ENCODE measurements at places on chromosomes 4 and X. TPM values are rescaled to one million over a fixed set of nuclear protein-coding genes. Genes with fewer than 3 reads are reported as not detected.

Gene RASL11B
- 40.5 TPM for polyA plus RNA-seq

Gene DDX3X
- polyA plus RNA-seq, result 256 TPM

Gene TMPRSS11A
- polyA plus RNA-seq, result 0.03 TPM

DNA sequence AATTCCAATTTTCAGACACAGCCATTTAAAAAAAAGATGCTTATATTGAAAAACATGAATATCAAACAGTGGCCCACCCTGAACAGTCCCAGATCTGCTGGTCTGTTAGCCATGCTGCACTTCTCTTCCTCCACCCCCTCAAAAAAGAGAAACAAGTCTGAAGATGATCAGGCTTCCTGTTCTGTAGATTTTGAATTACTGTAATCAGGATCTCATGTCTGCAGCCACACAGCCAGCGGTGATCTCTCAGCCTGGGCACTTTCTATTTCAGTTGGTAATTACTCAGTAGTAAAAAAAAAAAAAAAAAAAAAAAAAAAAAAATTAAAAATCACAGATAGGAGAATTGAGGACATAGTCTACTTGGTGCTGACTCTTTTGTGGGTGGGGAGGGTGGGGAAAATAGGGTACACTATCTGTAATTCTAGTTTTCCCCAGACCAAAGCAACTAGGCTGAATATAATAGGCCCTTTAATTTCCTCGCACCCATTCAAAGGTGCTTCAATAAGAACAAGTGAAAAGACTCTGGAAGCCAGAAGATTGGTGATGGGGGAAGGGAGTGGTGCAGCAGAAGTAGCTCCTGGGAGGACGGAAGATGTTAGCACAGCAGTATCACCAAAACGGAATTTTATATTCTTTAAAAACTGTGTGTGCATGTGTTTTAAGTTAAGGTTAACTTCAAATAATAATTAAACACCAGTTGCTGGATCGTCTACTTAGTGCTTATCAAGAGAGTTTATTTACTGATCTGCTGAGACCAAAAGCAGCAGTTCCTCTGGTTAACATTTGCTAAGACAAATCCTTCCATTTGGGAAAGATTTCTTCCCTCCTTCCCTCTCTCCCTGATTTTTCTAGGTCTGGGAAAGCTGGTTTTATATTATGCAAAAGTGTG, 47.0 kb downstream of the SPRY1 start:
- no peak for DNase-seq

- no peak for DNase-seq
Observed at GRCh38 chr4:76296286-76296820, 10.2 kb upstream of the STBD1 start.

Gene PDZD4
- 8.5 TPM for polyA plus RNA-seq

GRCh38 chrX:113770071-113770470, 813.8 kb upstream of the HTR2C start:
- no peak for DNase-seq

DNA sequence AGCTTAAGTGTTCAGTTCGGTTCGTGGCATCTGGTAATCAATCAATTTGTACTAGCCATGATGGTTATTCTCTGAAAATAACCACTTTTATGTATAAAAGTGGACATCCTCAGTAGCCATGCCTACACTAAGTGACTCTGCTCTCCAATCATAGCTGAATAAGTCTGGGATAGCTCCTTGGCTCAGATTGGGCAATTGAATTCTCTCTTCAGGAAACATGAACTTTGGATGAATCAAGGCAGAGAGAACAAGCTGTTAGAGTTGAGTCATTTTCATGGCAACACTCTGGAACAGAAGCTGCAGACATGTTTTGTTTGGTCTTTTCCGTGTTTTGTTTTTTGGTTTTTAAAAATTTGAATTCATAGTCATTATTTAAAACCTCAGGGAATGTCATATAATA, 66.8 kb upstream of the TMEM164 start:
- DNase-seq, result no peak

- no peak for DNase-seq
Observed at GRCh38 chr4:7435471-7436061, 836 bp upstream of the PSAPL1 start.

DNA sequence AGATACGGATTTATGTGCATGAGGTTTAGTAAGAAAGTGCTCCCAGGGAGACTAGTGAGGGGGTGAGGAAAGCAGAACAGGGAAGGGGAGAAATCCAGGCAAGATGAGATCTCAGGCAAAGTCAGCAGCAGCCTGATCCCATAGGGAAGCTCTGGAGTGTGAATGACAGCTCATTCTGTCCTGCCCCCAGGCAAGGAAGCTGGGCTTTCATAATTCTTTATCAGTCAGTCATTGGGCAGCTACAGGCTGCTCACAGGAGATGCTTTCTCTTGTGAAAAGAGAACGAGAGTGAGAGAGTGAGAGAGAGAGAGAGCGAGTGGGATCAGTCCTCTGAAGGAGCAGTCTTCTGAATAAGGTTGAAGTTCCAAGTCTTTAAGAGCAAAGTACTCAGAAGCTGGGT, 48.1 kb downstream of the SRPX start:
- DNase-seq, result no peak

DNA sequence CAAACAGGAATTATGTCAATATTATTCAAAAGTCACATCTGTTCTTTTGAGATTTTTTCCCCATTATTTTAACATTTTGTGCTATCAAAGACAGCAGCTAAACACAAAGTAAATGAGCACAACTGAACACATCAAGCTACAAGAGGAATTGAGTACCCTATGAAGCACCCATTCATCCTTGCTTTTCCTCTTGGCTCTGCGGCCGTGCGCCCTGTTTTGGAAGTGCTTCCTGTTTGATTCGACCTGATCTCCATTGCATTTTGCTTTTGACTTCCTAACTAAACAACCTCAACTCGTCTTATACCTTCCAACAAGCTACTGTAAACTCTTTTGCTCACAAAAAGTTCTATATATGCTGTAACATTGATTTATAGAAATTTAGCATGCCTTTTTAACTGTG, 85.0 kb downstream of the SCFD2 start:
- DNase-seq, result no peak

DNA sequence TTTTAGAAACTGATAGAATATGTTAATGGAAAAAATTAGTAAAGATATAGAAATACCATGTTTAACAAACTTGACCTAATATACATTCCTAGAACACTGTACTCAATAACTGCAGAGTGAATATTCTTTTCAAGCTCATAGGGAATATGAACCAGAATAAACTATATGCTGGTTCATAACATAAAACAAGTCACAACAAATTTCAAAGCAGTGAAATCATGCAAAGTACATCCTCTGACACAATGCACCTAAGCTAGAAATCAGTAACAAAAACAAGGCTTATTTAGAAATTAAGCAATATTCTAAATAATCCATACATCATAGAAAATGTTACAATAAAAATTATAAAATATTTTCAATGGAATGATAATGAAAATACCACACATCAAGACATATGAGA, 9.2 kb upstream of the SEPSECS start:
- no peak for DNase-seq

GRCh38 chrX:56987741-56988140, 7.6 kb downstream of the SPIN3 start:
- no peak for DNase-seq

Gene NPY1R
- polyA plus RNA-seq, result 28.3 TPM
